ENCODE measurements at places on chromosomes 7 and 10.

GRCh38 chr7:44735403-44736165, 13.1 kb upstream of the ZMIZ2 start:
- DNase-seq = no peak

- DNase-seq = no peak
Measured at GRCh38 chr7:27678617-27679260, 16.1 kb upstream of the HIBADH start.

GRCh38 chr10:27019827-27020226, 80.5 kb downstream of the ANKRD26 start:
- no peak for DNase-seq

DNA sequence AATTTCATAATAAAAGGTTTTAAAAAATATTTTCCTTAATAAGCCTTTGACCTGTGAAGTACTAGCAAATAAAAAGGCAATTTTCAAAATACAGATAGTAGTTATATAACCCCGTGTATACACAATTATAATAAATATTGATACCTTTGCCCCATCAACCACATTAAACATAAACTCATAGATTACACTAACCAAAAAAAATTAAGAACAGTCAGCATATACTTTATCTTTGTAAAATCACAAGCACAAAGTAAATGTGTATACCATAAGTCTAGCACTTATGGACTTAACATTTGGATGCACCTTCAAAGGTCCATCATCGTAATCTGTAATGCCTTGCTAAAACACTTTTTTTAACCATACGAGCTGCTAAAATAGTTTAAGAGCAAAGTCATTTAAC, 123.4 kb downstream of the SNX13 start:
- no peak for DNase-seq

Data from stimulated activated CD8-positive, alpha-beta memory T cell treated with anti-CD3 and anti-CD28 coated beads, Interleukin-15, amount 100 ng/mL, for 1 hour (primary cell).